ENCODE measurements at places on chromosomes 1 and 21. TPM values are rescaled to one million over a fixed set of nuclear protein-coding genes. Genes with fewer than 3 reads are reported as not detected.

DNA sequence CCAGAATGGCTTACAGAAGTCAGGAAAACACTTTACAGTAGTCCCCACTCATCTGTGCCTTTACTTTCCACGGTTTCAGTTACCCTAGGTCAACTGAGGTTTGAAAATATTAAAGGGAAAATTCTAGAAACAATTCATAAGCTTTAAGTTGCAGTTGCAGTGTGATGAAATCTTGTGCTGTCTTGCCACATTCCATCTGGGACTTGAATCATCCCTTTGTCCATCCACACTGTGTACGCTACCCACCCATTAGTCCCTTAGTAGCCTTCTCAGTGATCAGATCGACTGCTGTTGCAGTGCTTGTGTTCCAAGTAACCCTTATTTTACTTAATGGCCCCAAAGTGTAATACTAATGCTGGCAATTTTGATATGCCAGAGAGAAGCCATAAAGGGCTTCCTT is 30.5 kb downstream of the ZCCHC17 start:
- DNase-seq, result no peak
- no peaks in the 10 kb centered on the region for H3K36me3 ChIP-seq
- no peaks in the 10 kb centered on the region for H3K4me1 ChIP-seq
- no peaks in the 10 kb centered on the region for H3K27me3 ChIP-seq
- H3K4me3 ChIP-seq, result no peak overlapping the region

DNA sequence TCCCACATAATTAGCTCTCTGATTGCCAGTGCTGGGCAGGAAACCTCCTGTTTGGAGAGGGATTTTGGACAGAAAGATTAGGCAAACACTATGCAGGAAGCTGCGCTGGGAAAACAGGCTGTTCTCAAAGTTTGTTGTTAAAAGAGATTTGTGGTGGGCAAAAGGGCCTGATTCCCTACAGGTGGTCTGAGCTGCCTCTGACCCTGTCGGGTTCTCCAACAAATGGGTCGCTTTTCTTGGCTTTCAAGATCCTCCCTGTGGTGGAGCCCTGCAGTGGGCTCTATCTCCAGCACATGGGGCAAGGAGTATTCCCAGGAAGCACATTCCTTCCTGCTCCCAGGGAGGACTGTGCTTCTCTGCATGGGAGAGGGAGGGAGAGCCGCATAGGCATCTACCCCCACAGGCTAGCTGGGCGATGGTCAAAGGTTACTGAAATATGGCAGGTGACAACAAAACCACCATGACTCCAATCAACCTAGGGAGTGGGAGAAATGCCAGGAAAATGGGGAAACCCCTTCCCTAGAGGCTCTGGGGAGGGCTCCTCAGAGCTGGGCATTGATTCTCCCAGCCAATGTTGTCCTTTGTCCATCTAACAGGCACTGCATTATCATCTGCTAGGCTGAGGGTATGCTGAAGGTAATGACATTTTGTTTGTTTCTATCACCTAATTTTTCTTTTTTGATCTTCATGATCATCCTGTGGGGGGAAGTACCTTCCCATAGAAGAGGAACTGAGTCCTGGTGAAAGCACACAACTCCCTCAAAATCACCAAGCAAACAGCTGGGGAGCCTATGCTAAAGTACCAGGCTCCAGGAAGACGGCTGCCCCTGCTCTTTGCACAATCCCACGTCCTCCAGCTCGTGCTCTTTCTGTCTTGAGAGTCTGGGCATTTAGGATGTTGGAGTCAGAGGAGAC is 85.3 kb downstream of the PLXNA2 start:
- no peak overlapping the region for H3K4me3 ChIP-seq
- peaks cover 40% of the 10 kb centered on the region for H3K4me1 ChIP-seq
- H3K36me3 ChIP-seq, result no peaks in the 10 kb centered on the region
- no peak for DNase-seq
- no peaks in the 10 kb centered on the region for H3K27me3 ChIP-seq
- peak overlapping the region; percentile 81 for H3K27ac ChIP-seq

GRCh38 chr1:23643736-23644554 is 47.7 kb upstream of the RPL11 start:
- H3K36me3 ChIP-seq, result no peaks in the 10 kb centered on the region
- H3K4me3 ChIP-seq, result no peak overlapping the region
- H3K27me3 ChIP-seq, result no peaks in the 10 kb centered on the region
- no peak overlapping the region for H3K27ac ChIP-seq
- DNase-seq, result no peak

DNA sequence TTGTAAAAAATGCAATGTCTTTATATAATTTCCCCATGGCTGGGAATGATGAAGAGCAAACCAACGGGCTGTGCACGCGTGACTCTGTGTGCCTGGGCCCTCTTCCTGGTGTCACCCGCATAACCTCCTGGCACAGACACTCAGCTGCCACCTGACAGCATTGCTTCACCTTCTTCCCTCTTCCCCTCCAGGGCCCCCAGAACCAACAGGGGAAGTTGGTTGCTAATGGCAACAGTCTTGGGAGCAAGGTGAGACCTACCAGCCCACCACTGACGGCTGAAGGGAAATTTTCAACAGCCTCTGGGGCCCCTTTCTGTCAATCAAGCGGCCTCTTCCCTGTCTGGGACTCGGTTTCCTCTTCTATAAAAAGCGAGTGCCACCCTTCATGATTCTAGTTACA is 33.2 kb downstream of the SSBP3 start:
- no peaks in the 10 kb centered on the region for H3K27me3 ChIP-seq
- no peak for DNase-seq
- H3K27ac ChIP-seq, result no peak overlapping the region
- no peak overlapping the region for H3K4me3 ChIP-seq
- H3K36me3 ChIP-seq, result no peaks in the 10 kb centered on the region

LIN9 gene
- 3.8 TPM for total RNA-seq

GRCh38 chr1:172145231-172145651 is 275.2 kb upstream of the C1orf105 start:
- DNase-seq, result no peak
- H3K27ac ChIP-seq, result peak overlapping the region; percentile 91
- H3K4me3 ChIP-seq, result peak overlapping the region; percentile 58
- H3K27me3 ChIP-seq, result no peaks in the 10 kb centered on the region
- no peaks in the 10 kb centered on the region for H3K4me1 ChIP-seq
- H3K36me3 ChIP-seq, result no peaks in the 10 kb centered on the region

DNA sequence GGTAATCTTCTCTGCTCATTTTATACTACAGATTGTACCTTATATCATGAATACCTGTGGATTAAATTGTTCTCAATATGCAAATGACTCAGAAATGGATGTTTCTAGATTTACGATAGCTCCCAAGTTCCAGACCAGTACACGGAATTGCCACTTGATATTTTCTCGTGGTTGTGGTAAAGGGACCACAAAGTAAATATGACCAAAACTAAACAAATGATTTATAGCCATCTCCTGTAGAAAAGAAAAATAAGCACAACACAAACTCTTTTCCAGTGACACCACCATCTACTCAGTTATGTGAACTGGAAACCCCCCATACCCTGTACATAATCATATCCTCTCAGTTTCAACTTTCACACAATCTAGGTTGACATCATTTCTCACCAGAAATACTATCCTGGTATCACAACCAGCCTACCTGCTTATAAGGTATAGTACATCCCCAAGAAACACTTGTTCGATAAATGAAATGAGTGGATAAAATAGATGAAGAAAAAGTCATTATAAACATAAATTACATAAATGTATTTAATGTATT is 172.3 kb downstream of the ADGRL4 start:
- no peak for DNase-seq
- H3K4me1 ChIP-seq, result no peaks in the 10 kb centered on the region
- H3K36me3 ChIP-seq, result no peaks in the 10 kb centered on the region
- no peak overlapping the region for H3K4me3 ChIP-seq
- H3K27me3 ChIP-seq, result no peaks in the 10 kb centered on the region

FLG gene
- not detected for total RNA-seq

DNA sequence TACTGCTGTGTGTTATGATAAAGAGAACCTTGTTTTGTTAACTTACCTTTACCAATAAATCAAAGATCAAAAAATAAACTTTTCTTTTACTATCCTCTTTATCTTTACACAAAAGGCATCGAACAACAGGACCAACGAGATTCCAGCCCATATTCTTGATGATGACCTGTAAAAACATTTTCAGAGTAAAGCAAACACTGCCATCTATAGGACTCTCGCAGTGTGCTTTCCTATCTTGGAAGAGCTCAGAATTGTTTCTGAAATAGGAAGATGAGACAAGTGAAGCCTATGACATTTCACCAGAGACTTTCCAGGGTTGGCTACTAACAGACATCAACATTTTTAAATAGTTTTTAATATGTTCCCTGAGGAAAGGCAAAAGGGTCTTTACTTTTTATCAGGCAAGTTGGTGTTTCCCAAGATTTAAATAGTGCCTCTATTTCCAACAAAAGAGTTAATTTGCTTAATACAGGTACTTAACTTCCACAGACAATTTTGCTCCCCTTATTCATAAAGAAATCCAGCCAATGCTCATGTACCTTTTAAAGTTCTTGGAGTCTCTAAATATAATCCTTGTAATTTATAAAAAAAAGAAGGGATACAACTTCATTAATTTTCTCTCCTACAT is 7.3 kb downstream of the GLMN start:
- DNase-seq, result no peak
- H3K27ac ChIP-seq, result no peak overlapping the region
- no peaks in the 10 kb centered on the region for H3K36me3 ChIP-seq
- no peak overlapping the region for H3K4me3 ChIP-seq
- H3K4me1 ChIP-seq, result no peaks in the 10 kb centered on the region

CLIC6 gene
- total RNA-seq, result under 0.01 TPM

- no peaks in the 10 kb centered on the region for H3K36me3 ChIP-seq
- H3K27me3 ChIP-seq, result no peaks in the 10 kb centered on the region
- no peak overlapping the region for H3K4me3 ChIP-seq
- DNase-seq, result no peak
Measured at GRCh38 chr1:165747632-165748447, 20.8 kb downstream of the TMCO1 start.

ALPL gene
- 2.8 TPM for total RNA-seq

DNA sequence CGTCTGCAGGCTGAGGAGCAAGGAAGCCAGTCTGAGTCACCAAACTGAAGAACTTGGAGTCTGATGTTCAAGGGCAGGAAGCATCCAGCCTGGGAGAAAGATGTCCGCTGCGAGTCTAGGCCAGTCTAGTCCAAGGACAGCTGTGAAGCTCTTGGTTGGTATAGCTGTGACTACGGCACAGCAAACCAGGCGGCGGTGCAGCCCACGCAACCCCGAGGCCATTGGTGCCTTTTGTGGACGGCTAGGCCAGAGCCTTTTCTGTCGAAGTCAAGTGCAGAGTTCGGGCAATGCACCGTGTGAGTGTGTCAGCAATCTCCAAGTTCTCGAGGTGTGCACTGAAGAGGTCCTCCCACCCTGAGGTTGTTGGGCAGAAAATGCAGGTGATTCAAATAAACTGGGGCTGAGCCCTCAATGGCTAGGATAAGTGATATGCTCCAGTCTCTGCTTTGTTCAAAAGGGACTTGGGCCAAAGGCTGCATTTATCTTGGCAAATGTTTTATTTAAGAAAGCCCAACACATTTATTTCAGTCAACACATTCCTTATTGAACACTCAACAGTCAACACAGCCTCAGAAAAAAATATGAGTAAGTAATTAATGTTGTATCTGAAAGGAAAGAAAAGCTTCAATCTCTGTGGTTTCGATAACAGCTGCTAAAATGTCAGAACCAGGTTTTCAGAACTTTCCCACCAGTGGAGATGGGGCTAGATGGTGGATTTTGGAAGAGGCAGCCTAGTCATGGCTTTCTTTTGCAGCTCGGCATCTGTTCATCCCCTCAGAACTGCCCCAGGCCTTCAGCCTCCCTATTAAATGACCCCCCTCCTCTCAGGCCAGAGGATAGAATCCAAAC is 78.1 kb upstream of the COX20 start:
- H3K27me3 ChIP-seq, result no peaks in the 10 kb centered on the region
- no peak overlapping the region for H3K4me3 ChIP-seq
- no peak overlapping the region for H3K27ac ChIP-seq
- no peak for DNase-seq
- no peaks in the 10 kb centered on the region for H3K4me1 ChIP-seq
- H3K36me3 ChIP-seq, result no peaks in the 10 kb centered on the region

IVL gene
- not detected for total RNA-seq

ILDR2 gene
- total RNA-seq, result not detected

ARHGEF10L gene
- total RNA-seq, result 11.5 TPM

- H3K4me3 ChIP-seq, result no peak overlapping the region
- H3K36me3 ChIP-seq, result no peaks in the 10 kb centered on the region
- no peak for DNase-seq
- no peaks in the 10 kb centered on the region for H3K27me3 ChIP-seq
Measured at GRCh38 chr1:68331117-68331865, 99.0 kb upstream of the WLS start.

DNA sequence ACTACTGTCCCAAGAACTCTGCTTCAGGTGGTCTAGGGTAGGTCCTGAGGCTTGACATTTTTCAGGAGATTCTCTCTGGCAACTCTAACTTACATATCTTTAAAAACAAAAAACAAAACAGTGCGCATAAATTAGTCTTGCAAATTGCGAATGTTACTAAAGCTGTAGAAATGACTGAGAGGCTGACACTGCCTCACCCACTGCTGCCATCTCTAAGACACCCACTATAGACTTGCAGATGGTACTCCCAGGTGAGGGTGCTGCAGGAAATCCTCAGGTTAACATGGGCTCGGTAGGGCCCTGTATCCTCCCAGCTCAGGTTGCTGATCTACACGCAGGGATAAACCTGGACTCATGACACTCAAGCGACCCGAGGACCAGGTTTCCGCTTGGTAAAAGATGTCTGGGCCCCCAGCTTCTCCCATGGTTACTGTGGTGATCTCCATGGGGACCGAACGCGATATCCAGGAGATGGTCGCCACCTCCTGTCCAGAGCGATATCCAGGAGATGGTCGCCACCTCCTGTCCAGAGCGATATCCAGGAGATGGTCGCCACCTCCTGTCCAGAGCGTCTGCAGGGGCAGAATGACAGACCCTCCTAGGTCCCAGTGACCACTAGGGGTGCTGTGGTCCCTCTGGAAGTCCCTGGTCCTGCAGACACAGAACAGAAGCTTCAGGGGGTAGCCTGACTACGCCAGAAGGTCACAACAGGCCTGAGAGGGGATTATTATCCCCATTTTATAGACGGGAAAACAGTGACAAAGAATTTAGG is 16.2 kb upstream of the LY9 start:
- no peak for DNase-seq
- no peak overlapping the region for H3K27ac ChIP-seq
- no peaks in the 10 kb centered on the region for H3K36me3 ChIP-seq
- H3K27me3 ChIP-seq, result no peaks in the 10 kb centered on the region
- H3K4me3 ChIP-seq, result no peak overlapping the region
- H3K4me1 ChIP-seq, result no peaks in the 10 kb centered on the region

DNA sequence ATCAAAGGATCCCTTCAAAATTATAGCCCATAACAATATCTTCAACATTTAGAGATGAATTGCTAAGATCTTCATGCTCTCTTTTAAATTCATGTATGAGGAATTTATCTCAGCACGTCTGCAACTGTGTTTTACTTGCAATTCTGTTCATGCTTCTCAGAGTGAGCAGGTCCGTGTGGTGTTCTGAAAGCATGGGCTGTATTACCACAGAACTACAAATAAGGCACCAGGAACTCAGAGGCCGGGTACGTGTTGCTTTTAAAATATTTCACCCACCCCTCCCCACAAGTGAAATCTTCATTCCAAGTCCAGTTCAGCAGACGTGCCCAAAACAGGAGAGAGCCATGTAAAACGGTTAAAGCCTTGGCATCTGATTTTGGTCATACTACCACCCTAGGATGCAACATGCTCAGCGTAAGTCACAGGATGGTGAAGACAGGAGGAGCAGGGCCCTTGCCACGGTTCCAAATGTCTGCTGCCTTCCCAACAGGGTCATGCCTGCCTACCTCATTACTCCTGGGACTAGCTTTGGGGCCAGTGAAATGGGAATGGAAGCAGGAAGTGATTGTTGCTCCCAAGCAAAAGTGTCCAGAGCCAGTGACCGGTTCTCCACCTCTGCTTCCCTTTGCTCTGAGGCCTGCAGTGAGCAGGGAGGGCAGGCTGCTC is 133.7 kb downstream of the PTPN14 start:
- no peak for DNase-seq
- H3K27me3 ChIP-seq, result no peaks in the 10 kb centered on the region
- H3K36me3 ChIP-seq, result no peaks in the 10 kb centered on the region
- no peak overlapping the region for H3K27ac ChIP-seq
- no peaks in the 10 kb centered on the region for H3K4me1 ChIP-seq
